Stimulated activated CD4-positive, alpha-beta T cell treated with anti-CD3 and anti-CD28 coated beads, Interleukin-1b, Interleukin-23, amount 100 ng/mL, for 1 hour (primary cell): ENCODE measurements at places on chromosomes 5 and 9.

GRCh38 chr9:130196643-130197042 is 24.4 kb downstream of the NCS1 start:
- no peak for DNase-seq

- no peak for DNase-seq
Measured at GRCh38 chr9:34611251-34611810, 566 bp downstream of the RPP25L start.

DNA sequence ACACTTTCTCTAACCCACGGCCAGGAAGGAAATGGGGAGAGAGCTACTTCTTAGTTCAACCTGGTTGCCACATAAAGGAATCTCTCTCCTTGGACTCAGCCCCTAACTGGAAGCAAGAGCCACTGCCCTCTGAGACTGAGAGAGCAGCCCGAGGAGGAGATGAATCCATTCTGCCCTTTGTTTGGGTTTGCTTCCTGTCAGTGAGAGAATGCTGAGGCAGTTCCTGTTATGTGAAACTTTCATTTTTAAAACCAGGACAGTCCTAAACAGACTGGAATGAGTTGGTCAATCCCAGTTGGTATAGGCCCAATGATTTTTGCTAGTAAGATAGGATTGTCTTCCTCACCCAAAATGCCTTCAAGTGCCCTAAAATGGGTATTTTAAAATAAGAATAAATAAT is 205.1 kb downstream of the NTRK2 start:
- no peak for DNase-seq

DNA sequence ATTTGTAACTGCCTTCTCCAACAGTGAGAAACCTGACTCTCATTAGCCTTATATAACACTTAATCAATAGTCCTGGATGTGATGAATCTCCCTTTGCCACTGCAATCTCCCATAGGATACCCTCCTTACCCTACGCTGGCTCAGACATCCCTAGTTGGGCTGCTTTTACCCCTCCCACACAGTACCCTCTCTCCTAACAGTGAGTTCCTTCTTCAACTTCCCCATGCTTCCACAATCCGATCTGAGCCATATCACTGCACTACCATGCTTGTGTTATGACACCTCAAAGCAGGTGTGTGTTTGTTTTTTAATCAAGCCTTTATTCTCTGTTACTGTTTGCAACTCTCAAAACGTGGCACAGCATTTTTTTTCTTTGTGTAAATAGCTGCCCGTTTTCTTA is 60.5 kb upstream of the C9orf72 start:
- no peak for DNase-seq

DNA sequence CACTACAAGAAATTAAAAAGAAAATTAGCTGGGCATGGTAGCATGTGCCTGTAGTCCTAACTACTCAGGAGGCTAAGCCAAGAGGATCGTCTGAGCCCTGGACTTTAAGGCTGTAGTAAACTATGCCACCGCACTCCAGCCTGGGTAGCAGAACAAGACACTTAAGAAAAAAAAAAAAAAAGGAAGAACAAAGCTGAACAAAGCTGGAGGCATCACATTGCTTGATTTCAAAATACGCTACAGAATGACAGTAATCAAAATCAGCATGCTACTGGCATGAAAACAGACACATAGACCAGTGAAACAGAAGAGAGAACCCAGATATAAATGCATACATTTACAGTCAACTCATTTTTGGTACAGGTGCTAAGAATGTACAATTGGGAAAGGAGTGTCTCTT is 14.5 kb upstream of the OTULIN start:
- DNase-seq, result no peak

DNA sequence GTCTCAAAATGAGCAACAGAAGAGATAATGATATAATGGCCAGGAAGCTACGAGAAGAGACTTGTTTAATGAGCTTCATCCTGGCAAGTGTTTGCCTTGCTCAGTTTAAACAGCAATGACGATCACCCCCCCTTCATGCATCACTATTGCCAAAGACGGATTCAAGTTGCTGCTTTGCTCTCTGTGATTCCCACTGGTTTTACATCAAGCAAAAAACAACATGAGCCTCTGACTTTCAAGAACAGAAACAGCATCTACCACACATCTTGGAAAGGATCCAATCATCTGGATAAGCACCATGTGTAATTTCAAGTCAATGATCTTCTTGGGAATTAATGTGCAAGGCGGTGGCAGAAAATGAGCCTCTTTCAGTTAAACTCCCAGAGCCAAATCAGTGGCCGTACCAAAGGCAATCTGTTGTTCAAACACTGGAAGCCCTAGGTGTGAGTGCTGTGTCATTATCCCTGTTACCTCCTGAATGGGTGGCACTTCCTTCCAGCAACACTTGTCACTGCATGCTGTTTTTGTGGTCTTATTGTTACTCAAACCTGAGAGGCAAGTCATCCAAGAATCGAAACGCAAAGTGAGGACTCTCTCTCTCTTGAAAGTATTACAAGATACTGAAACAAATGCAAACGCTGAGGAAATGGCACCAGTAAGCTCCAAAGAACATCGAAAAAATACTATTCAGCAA is 72.8 kb downstream of the MED27 start:
- DNase-seq, result no peak

GRCh38 chr9:137279741-137280473 is 2.4 kb downstream of the TOR4A start:
- DNase-seq, result no peak

DNA sequence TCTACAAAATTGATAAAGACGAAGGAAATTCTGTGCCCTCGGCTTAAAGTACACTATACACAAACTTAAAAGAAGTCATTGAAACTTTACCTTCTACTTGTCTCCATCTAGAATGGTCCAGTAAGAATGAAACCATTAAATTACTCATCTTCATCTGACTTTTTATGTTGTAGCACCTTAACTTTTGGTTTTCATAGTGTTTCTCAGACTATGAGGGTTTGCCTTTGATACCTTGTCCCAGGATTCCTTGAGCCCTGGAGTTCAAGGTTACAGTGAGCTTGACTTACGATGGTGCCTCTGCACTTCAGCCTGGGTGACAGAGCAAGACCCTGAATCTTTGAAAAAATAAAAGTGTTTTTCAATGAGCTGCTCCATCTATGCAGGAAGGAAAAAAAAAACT is 132.2 kb downstream of the CDC42SE2 start:
- DNase-seq, result no peak
